Placental pericyte (primary cell): ENCODE measurements at places on chromosomes 13 and 19. TPM values are rescaled to one million over a fixed set of nuclear protein-coding genes. Genes with fewer than 3 reads are reported as not detected.

DNM2 gene
- 137 and 157 TPM in 2 replicates for total RNA-seq

TMEM145 gene
- total RNA-seq = not detected in 2 replicates

GIPC3 gene
- under 0.01 and 0.14 TPM in 2 replicates for total RNA-seq

RNF17 gene
- total RNA-seq = 0.88 TPM in 1 of 2 replicates, not detected in the other

TEAD2 gene
- 18.2 and 44.2 TPM in 2 replicates for total RNA-seq

SLC46A3 gene
- total RNA-seq = 8.5 and 9.0 TPM in 2 replicates

KLK15 gene
- not detected in 2 replicates for total RNA-seq

VAV1 gene
- not detected in 2 replicates for total RNA-seq

RXFP2 gene
- total RNA-seq = 0.14 TPM in 1 of 2 replicates, not detected in the other

ADGRE1 gene
- total RNA-seq = 0.22 TPM in 1 of 2 replicates, not detected in the other

CFD gene
- total RNA-seq = 2.4 and 62.4 TPM in 2 replicates

IFNL2 gene
- not detected in 2 replicates for total RNA-seq

ASPDH gene
- not detected in 2 replicates for total RNA-seq

KIR2DL3 gene
- not detected in 2 replicates for total RNA-seq

GSX1 gene
- total RNA-seq = not detected in 2 replicates

UNC13A gene
- 0.44 and 1.3 TPM in 2 replicates for total RNA-seq

NOVA2 gene
- under 0.01 TPM in 1 of 2 replicates, not detected in the other for total RNA-seq

DACH1 gene
- 1.8 and 2.1 TPM in 2 replicates for total RNA-seq

ZFP82 gene
- 4.4 and 5.9 TPM in 2 replicates for total RNA-seq

GGN gene
- total RNA-seq = 0.44 and 0.57 TPM in 2 replicates

CNN2 gene
- total RNA-seq = 541 and 553 TPM in 2 replicates

CRX gene
- not detected in 2 replicates for total RNA-seq

KIR2DL1 gene
- total RNA-seq = not detected in 2 replicates

NEK3 gene
- total RNA-seq = 9.4 and 14.0 TPM in 2 replicates

NUFIP1 gene
- total RNA-seq = 2.7 and 3.3 TPM in 2 replicates

SPTBN4 gene
- total RNA-seq = 0.14 and 0.66 TPM in 2 replicates

CDX2 gene
- not detected in 2 replicates for total RNA-seq

LDLR gene
- 293 and 584 TPM in 2 replicates for total RNA-seq

FCER2 gene
- total RNA-seq = not detected in 2 replicates

SPRY2 gene
- total RNA-seq = 30.4 and 109 TPM in 2 replicates

SPRYD7 gene
- total RNA-seq = 4.8 and 10.5 TPM in 2 replicates

PDX1 gene
- not detected in 2 replicates for total RNA-seq

GCDH gene
- total RNA-seq = 32.4 and 35.7 TPM in 2 replicates

TEX26 gene
- total RNA-seq = not detected in 2 replicates

TMEM272 gene
- not detected in 2 replicates for total RNA-seq

OVOL3 gene
- not detected in 2 replicates for total RNA-seq

MIR17HG gene
- total RNA-seq = 6.3 and 7.4 TPM in 2 replicates

PSG7 gene
- under 0.01 TPM in 1 of 2 replicates, not detected in the other for total RNA-seq

CCDC169 gene
- total RNA-seq = 1.3 and 3.3 TPM in 2 replicates

ANGPTL4 gene
- 2.6 and 18.5 TPM in 2 replicates for total RNA-seq

POU2F2 gene
- total RNA-seq = 11.6 and 17.3 TPM in 2 replicates

MYH14 gene
- total RNA-seq = under 0.01 TPM in 1 of 2 replicates, not detected in the other

LRP3 gene
- 19.5 and 26.9 TPM in 2 replicates for total RNA-seq

PLVAP gene
- not detected in 2 replicates for total RNA-seq

GSK3A gene
- total RNA-seq = 23.2 and 33.4 TPM in 2 replicates

ZNF540 gene
- 0.22 and 0.29 TPM in 2 replicates for total RNA-seq

CYP4F3 gene
- not detected in 2 replicates for total RNA-seq

METTL21C gene
- total RNA-seq = not detected in 2 replicates
